ENCODE measurements at places on chromosomes 5 and 9.
A peak's percentile ranks its signal among the peaks of the same experiment; 100 is the strongest.

- DNase-seq: peak; percentile 62
Observed at GRCh38 chr5:176365351-176366231, at the start of gene ARL10. Gene ARL10, plus strand, starts transcription at chr5:176365487. Its CDS starts 77 bp downstream, at chr5:176365564.

- no peak for DNase-seq
Observed at GRCh38 chr5:4230471-4230785, 634.8 kb downstream of the IRX1 start.

DNA sequence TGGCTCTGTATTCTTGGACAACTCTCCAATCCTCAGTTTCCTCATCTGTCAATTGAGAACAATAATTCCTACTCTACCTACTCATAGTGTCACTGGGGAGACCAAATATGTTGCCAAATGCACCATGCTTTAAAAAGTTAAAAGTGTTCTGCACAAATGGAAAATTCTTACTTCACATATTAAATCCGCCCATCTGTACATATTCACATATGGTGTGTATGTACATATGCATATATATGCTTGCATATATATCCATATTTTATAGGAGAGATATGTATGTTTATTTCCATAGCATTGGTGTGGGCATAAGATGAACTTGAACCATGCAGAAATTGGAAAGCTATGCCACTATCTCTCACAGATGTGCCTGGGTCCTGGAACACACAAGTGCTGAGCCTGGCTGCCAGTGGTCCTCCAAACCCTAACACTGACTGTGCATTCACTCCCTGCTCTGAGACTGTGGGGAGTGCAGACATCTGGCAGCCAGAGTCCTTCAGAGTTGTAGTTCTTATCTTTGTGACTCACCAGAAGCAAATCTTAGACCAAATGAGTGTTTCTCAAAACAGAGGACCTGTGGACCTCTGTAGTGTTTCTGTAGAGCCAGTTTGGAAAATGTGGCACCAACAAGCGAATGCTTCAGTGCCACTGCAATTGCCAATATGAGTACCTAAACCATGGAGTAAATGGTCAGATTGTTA, 168.7 kb downstream of the GRIA1 start:
- DNase-seq: no peak

GRCh38 chr5:148029131-148029530, 34.6 kb upstream of the SPINK5 start:
- no peak for DNase-seq

DNA sequence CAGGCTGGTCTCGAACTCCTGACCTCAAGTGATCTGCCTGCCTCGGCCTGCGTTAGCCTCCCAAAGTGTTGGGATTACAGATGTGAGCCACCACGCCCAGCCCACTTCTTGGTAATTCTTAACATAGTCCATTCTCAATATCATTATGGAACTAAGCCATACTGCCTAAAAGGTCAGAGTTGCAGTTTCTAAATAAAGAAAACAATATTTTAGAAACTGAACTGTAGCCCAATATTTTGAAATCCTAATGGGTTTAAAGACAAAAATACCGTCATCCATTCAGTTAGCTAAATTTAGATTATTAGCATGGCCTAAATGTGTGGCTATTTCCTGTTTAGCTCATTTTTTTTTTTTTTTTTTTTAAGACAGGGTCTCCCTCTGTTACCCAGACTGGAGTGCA, 99.5 kb downstream of the USP20 start:
- DNase-seq: no peak
